ENCODE measurements at places on chromosomes 11 and 22.
A peak's percentile ranks its signal among the peaks of the same experiment; 100 is the strongest.

DNA sequence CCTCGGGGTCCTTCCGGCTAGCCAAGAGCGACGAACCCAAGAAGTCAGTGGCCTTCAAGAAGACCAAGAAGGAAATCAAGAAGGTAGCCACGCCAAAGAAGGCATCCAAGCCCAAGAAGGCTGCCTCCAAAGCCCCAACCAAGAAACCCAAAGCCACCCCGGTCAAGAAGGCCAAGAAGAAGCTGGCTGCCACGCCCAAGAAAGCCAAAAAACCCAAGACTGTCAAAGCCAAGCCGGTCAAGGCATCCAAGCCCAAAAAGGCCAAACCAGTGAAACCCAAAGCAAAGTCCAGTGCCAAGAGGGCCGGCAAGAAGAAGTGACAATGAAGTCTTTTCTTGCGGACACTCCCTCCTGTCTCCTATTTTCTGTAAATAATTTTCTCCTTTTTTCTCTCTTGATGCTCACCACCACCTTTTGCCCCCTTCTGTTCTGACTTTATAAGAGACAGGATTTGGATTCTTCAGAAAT lies 1.9 kb upstream of the GCAT start:
- H3K4me1 ChIP-seq = peaks cover 26% of the 10 kb centered on the region
- no peaks in the 10 kb centered on the region for H3K36me3 ChIP-seq
- peak overlapping the region; percentile 75 for H3K4me3 ChIP-seq
- DNase-seq = no peak
- H3K27ac ChIP-seq = no peak overlapping the region

DNA sequence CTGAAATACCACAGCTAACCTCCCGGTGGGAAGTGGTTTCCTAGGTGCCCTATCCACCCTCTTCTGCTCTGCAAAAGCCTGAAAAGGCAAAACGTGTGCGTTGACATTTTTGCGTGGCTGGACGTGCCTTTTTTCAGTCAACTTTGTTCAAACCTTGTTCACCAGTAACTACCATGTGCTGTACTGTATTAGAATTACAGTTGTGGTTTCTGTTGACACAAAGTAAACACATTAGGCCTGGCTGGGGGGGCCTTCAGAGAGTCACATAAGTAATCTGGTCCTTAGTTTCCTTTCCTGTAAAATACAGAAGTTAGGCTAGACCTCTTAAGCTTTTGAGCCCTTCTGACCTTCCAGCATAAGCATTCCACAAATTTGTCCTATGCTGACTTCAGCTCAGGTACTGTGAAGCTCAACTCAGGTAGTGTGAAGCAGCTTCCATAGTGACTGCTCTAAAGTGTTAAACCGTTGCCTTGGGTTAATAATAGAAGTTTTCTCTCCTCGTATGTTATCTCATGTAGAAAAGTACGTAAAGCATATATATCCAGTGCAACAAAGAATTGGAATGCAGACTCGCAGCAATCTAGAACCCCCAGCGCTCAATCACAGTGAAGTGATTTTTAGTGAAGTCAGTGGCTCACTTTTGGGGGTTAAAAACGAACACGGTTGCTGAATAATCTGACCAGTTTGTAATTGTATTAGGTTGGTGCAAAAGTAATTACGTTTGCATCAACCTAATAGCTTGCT lies 1.8 kb downstream of the EWSR1 start:
- H3K27me3 ChIP-seq = no peaks in the 10 kb centered on the region
- H3K27ac ChIP-seq = peak overlapping the region; percentile 24
- no peak for DNase-seq
- H3K4me3 ChIP-seq = peak overlapping the region; percentile 100
- H3K36me3 ChIP-seq = no peaks in the 10 kb centered on the region

DNA sequence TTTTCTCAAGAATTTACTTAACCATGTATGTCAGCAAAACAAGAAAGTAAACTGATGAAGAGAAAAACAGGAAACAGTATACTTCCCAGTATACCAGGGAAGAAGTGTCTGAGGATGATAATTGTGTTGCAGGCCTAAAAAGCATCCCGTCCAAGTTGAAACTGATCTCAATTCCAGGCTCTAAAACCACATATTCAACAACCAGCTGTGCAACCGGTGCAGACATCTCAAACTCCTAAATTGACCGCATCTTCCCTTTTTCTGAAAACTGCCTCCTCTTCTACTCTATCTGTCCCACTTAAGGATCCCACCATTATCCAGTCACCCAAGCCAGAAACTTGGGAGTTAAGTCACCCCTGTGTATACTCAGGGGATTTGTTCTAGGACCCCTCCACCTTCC lies 47.2 kb downstream of the CCDC83 start:
- no peak overlapping the region for H3K27ac ChIP-seq
- H3K4me3 ChIP-seq = no peak overlapping the region
- H3K36me3 ChIP-seq = no peaks in the 10 kb centered on the region
- no peak for DNase-seq

- no peaks in the 10 kb centered on the region for H3K36me3 ChIP-seq
- no peak for DNase-seq
- peaks cover 15% of the 10 kb centered on the region for H3K4me1 ChIP-seq
- no peak overlapping the region for H3K4me3 ChIP-seq
- peaks cover 6% of the 10 kb centered on the region for H3K27me3 ChIP-seq
- no peak overlapping the region for H3K27ac ChIP-seq
These were observed 28.9 kb downstream of the CARD18 start for GRCh38 chr11:105110688-105111030.

DNA sequence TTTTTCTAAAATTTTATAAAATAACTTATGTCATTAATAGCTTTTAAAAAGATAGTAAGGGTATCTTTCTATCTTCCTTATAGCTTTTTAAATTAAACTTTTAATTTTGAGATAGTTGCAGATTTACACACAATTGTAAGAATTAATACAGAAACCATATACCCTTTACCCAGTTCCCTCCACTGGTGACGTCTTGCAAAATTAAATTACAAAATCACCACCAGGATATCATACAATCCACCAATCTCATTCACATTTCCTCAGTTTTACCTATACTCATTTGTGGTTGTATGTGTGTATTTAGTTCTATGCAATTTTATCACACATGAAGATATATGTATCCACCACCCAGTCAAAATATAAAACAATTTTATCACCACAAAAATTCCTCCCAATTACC lies 10.0 kb downstream of the SBF2 start:
- H3K36me3 ChIP-seq = no peaks in the 10 kb centered on the region
- H3K4me1 ChIP-seq = peaks cover 18% of the 10 kb centered on the region
- no peak overlapping the region for H3K27ac ChIP-seq
- no peaks in the 10 kb centered on the region for H3K27me3 ChIP-seq

- H3K27me3 ChIP-seq = no peaks in the 10 kb centered on the region
- no peak overlapping the region for H3K4me3 ChIP-seq
- DNase-seq = no peak
- no peaks in the 10 kb centered on the region for H3K36me3 ChIP-seq
- no peak overlapping the region for H3K27ac ChIP-seq
These were observed 1.7 kb downstream of the HPX start for GRCh38 chr11:6438979-6439571.

GRCh38 chr11:124758355-124759265 lies 3.5 kb downstream of the ESAM start:
- peak overlapping the region; percentile 81 for H3K27ac ChIP-seq
- no peaks in the 10 kb centered on the region for H3K27me3 ChIP-seq
- peak overlapping the region; percentile 83 for H3K4me3 ChIP-seq
- H3K36me3 ChIP-seq = peaks cover 6% of the 10 kb centered on the region
- H3K4me1 ChIP-seq = peaks cover 49% of the 10 kb centered on the region

DNA sequence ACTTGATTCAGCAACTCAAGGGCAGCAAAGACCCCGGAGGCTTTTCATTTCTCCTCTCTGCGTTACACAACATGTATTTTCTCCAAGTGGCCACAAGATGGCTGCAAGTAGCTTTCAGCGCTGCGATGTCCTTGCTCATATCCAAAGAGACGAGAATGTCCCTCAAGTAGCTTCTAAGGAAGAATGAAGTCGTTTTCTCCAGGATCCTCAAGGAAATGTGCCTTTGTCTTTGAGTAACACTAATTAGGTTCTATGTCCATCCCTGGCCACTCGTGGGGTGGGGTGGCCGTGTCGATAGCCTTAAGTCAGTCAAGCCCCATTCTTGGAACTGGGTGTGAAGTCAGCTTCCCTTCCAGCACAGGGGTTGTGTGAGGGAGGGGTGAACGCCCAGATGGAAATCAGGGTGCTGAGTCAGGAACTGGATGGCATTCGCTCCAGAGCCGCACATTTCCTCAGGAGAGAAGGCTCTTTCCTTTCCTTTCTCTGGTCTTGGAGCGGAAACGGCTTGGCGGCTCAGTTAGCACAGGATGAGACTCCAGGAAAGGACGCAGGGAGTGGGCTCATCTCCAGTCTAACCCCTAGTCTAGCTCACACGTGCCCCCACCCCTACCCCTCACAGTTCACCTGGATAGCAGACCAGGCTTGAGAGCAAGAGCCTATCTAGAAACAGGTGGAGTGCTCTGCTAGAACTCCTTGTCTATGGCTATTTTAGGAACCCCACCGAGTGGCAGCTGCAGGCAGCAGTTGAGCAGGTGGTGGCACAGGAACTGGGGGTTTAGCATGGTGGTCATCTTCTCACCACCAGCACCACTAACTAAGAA lies 44.3 kb downstream of the NNMT start:
- peak; percentile 14 for DNase-seq
- no peaks in the 10 kb centered on the region for H3K36me3 ChIP-seq
- peaks cover 30% of the 10 kb centered on the region for H3K27me3 ChIP-seq

DNA sequence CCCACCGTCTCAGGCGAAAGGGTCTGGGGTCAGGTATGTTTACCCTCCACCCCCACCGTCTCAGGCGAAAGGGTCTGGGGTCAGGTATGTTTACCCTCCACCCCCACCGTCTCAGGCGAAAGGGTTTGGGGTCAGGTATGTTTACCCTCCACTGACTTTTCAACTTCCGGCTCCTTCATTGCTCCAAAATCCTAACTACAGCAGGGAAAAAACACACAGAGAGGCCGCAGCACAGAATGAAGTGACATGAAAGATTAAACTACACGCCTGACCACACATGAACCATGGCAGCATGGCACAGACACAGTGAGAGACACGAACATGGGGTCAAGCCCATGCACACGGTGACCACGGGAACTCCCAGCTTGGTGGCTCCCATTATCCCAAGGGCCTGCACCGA lies 634.9 kb upstream of the B3GAT1 start:
- no peak for DNase-seq
- no peaks in the 10 kb centered on the region for H3K27me3 ChIP-seq
- no peaks in the 10 kb centered on the region for H3K36me3 ChIP-seq

DNA sequence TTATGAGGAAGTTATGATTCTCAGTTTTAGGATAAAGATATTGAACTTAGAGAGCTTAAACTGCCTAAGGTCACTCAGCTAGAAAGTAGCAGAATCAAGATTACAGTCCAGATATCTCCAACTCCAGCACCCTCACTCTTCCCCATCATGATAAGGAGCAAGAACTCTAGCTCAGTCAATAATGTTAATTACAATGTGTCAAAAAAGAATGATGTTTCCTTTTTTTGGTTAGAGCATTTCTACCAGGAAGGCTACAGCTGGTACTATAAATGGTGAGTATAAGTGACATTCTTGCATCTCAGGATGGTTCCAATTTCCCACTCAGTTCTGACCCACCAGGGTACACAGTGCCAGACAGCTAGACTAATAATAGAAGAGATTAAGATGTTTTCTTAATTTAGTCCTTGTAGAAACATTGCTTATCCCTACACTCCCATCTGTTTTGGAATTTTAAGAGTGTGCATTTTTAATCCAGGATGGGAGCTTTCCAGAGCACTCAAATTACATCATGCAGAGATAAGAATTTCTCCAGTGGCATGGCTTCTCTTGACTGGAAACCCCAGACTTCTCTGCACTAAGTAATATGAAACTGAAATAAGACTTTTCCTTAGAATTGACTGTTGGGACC lies 21.6 kb upstream of the BBOX1 start:
- DNase-seq = no peak
- no peaks in the 10 kb centered on the region for H3K27me3 ChIP-seq
- no peak overlapping the region for H3K4me3 ChIP-seq
- H3K4me1 ChIP-seq = no peaks in the 10 kb centered on the region

GRCh38 chr11:119019996-119020395 lies 1.4 kb downstream of the TRAPPC4 start:
- no peak overlapping the region for H3K27ac ChIP-seq
- peaks cover 9% of the 10 kb centered on the region for H3K36me3 ChIP-seq
- peaks cover 36% of the 10 kb centered on the region for H3K4me1 ChIP-seq
- peak overlapping the region; percentile 99 for H3K4me3 ChIP-seq
- no peaks in the 10 kb centered on the region for H3K27me3 ChIP-seq

DNA sequence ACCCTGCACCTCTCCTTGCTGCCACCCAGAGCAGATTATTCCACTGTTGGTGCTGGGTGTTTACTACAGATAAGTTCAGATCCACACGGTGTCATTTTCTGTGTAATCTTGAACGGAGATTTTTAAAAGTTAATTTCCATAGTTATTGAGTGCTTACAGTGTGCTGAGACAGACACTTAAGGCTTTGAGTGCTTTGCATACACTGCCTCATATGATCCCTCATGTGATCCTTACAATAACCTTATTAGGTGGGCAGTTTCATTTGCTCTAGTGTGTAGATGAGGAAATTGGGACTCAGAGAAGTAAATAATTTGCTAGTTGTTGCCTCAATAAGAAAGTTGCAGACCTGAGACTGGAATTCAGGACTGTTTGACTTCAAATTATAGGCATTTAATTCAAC lies 32.3 kb upstream of the ME3 start:
- H3K36me3 ChIP-seq = no peaks in the 10 kb centered on the region
- no peak for DNase-seq
- no peak overlapping the region for H3K4me3 ChIP-seq
- no peak overlapping the region for H3K27ac ChIP-seq
- H3K27me3 ChIP-seq = no peaks in the 10 kb centered on the region

- H3K4me1 ChIP-seq = peaks cover 30% of the 10 kb centered on the region
- no peak for DNase-seq
- no peaks in the 10 kb centered on the region for H3K27me3 ChIP-seq
- H3K36me3 ChIP-seq = no peaks in the 10 kb centered on the region
- no peak overlapping the region for H3K4me3 ChIP-seq
These were observed 7.6 kb downstream of the CARS1 start for GRCh38 chr11:3049430-3050243.

DNA sequence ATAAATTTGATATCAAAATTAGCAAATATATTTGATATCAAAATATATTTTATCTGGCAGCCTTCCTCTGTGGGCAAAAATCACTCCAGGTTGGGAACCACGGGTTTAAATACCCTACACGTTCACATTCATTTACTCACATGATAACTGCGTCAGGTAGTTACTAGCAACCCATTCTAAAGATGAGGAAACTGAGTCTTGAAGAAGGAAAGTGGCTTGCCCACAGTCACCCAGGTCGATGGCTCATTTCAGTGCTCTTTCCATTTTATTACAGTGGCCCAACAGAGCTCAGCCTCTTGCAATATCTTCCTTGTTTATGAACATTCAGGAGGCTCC lies 19.2 kb upstream of the CDON start:
- H3K36me3 ChIP-seq = no peaks in the 10 kb centered on the region
- H3K27ac ChIP-seq = no peak overlapping the region
- peaks cover 21% of the 10 kb centered on the region for H3K27me3 ChIP-seq

- H3K27ac ChIP-seq = no peak overlapping the region
- peaks cover 9% of the 10 kb centered on the region for H3K36me3 ChIP-seq
- peaks cover 29% of the 10 kb centered on the region for H3K27me3 ChIP-seq
- no peaks in the 10 kb centered on the region for H3K4me1 ChIP-seq
- H3K4me3 ChIP-seq = no peak overlapping the region
- DNase-seq = no peak
These were observed 8.4 kb downstream of the SLCO2B1 start for GRCh38 chr11:75159151-75159953.

GRCh38 chr11:45087900-45088160 lies 58.6 kb upstream of the PRDM11 start:
- no peak for DNase-seq
- H3K27me3 ChIP-seq = no peaks in the 10 kb centered on the region
- peaks cover 40% of the 10 kb centered on the region for H3K4me1 ChIP-seq
- H3K27ac ChIP-seq = peak overlapping the region; percentile 47
- H3K36me3 ChIP-seq = no peaks in the 10 kb centered on the region

GRCh38 chr22:20968281-20968977 lies 1.4 kb downstream of the AIFM3 start:
- peak overlapping the region; percentile 79 for H3K4me3 ChIP-seq
- H3K36me3 ChIP-seq = no peaks in the 10 kb centered on the region
- H3K4me1 ChIP-seq = peaks cover 37% of the 10 kb centered on the region
- H3K27me3 ChIP-seq = no peaks in the 10 kb centered on the region
- peak overlapping the region; percentile 17 for H3K27ac ChIP-seq
